ENCODE measurements at places on chromosomes 1 and 21.

DNA sequence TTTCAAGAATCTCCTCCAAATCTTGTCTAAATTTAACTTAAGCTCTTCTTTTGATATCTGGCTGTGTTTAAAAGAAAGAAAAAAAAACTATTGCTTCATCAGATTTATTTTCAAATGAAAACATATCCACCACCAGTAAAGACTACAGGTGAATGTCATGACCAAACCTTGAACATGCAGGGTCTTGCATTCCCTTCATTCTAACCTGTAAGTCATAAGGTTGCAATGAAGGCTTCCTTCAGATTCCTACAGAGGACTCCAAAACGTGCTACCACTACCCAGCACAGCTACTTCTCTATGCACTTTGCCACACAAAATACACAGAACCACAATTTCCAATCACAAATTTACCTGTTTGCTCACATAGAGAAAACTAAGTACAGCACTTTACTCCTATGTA is 26.3 kb downstream of the FRRS1 start:
- no peak for DNase-seq

GRCh38 chr21:14833241-14833640 is 231.6 kb downstream of the NRIP1 start:
- DNase-seq: no peak

GRCh38 chr1:234484991-234485739 is 6.2 kb upstream of the TARBP1 start:
- no peak for DNase-seq

- DNase-seq: peak; percentile 42
Measured at GRCh38 chr21:17793246-17794123, 25.7 kb downstream of the C21orf91 start.

GRCh38 chr1:43564551-43565348 is 34.1 kb downstream of the PTPRF start:
- DNase-seq: no peak

- peak; percentile 28 for DNase-seq
Measured at GRCh38 chr1:55623311-55623710, 408.1 kb upstream of the USP24 start.

All from fibroblast of skin of abdomen (primary cell).